ENCODE measurements at places on chromosomes 1 and 21.
A peak's percentile ranks its signal among the peaks of the same experiment; 100 is the strongest.

DNA sequence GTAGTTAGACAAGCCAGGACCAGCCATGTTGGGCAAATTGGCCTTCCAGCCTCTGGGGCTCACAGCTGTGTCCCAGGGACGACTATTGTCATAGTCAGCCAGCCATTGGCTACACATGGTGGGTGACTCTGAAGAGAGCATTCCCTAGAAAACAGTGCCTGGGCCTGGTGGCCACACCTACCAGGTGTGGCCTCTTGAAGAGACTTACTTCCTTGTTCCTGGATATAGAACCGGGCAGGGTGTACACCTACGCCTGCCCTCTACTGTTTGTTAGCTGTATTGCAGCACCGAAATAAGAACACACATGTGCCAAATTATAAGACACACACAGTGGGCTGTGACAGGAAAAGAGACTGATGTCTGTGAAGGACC is 134.6 kb upstream of the ARHGEF16 start:
- no peak for DNase-seq

- DNase-seq = peak; percentile 82
Observed at GRCh38 chr1:226967665-226968064, 27.6 kb downstream of the COQ8A start.

GRCh38 chr1:5394111-5394510 is 598.1 kb downstream of the NPHP4 start:
- DNase-seq = no peak

DNA sequence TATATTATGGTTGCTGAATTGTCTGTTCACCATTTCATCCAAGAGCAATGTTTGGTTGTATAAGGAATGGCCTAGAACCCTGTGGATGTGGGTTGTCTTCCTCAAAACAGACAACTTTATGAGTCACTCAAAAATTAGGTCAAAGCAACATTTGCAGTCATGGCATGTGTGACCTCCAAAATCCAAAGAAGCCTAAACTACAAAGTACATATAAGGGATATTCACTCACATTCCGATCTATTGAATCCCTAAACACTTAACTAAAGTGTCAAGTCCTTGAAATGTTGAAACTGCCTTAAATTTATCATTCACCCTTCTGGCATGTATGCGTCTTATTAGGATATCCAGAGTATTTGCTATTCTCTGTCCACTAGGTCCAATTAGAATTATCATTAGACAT is 491.5 kb downstream of the NUF2 start:
- DNase-seq = no peak

DNA sequence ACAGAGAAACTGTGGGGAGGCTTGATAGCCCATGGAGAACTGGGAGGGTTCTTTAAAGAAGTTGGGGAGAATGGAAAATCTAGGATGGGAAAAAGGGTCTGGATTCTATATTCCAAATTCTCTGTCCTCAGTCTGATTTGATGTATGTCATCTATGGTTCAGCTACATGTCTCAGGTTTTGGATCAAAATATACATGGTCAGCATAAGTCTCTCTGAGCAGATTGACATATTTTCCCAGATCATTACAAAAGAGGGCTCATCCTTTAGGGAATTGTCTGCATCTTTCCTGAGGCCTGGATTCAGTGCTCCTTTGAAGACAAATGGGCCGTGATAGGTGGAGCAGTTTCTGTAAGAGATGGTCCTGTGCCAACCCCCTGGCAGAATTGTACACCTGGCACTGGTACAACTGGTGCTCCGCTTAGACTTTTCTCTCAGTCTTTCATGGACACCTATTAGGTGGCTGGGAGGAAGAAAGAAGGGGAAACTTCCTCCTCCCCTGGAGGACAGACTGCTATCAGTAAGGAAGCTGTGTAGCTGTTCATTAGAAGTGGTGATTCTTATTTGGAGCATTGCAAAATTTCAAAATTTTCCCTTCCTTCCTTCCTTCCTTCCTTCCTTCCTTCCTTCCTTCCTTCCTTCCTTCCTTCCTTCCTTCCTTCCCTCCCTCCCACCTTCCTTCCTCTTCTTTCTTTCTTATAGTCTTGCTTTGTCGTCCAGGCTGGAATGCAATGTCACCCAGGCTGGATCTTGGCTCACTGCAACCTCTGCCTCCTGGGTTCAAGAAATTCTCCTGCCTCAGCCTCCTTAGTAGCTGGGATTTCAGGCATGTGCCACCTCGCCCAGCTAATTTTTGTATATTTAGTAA is 26.1 kb upstream of the RGL1 start:
- peak; percentile 92 for DNase-seq
